HL-60 (cell line): ENCODE measurements at places on chromosomes 6 and 20.

DNA sequence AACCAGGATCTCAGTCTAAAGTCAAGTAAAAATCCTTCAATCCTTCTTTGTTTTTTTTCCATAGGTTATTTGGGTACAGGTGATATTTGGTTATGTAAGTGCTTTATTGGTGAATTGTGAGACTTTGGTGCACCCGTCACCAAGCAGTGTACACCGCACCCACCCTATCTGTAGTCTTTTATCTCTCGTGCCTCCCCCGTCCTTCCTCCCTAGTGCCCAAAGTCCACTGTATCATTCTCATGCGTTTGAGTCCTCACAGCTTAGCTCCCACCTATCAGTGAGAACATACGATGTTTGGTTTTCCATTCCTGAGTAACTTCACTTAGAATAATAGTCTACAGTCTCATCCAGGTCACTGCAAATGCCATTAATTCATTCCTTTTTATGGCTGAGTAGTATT, 879 bp downstream of the MUC22 start:
- DNase-seq, result no peak

DNA sequence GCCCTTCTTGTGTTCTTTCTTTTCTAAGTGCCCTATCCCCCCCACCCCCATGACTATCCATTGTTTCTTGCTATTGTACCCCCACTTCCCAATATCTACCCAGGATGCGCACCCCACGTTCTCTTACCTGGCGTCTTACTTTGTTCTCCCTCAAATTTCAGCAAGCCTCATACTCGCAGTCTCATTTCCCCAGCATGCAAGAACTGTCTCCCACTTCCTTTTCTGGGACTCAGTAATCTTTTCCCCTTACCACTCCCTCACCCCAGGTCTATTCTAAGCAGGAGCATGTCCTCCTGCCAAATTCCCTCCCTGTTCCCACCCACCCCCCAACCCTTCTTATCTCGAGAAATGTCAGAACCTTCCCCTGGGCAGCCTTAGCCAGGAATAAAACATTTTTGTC, 1.7 kb upstream of the EHMT2 start:
- peak; percentile 23 for DNase-seq

DNA sequence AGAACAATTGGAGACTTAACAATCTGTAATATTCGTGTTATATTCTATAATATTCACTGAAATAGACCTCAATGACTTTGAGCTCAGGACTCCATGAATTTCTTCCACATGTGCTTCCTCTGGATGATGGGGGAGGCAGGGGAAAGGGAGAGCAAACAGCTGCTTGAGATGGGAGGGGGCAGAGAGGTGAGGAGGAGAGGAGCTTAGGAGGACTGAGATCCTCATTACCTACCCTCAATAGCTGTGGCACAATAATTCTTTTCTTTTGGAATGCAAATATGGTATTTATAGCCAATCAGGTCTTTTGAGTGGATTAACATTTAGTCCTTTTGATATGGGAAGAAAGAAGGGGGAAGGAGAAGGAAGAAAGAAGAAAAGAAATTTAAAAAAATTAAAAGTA, 64.1 kb upstream of the ZNF217 start:
- DNase-seq, result no peak

- DNase-seq, result no peak
These were observed 34.9 kb downstream of the GCM1 start for GRCh38 chr6:53113742-53114141.

- DNase-seq, result no peak
These were observed 207.2 kb downstream of the LMBRD1 start for GRCh38 chr6:69589626-69590025.

- no peak for DNase-seq
These were observed 6.5 kb upstream of the RBBP8NL start for GRCh38 chr20:62433658-62434497.

GRCh38 chr20:6693178-6693807, 74.2 kb upstream of the BMP2 start:
- DNase-seq, result no peak

DNA sequence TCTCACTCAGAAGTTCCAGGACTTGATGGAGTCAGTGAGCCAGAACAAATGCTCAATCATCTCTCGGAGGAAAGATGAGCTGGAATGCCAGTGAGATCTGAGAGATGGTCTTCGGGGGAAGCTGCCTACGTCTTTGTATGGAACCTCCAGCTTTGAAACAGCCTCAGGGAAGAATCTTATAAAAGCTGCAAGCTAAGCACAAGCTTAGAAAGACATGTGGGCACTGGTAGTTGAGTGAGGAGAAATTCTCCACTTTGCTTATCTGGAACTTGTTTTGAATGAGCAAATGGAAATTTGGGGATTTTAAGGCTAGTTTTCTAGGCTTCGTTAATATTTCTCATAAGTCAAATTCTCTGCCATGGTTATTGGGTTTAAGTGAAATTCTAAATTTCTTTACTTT, 594.4 kb downstream of the QKI start:
- DNase-seq, result no peak

- no peak for DNase-seq
These were observed 160.7 kb downstream of the DLL1 start for GRCh38 chr6:170130201-170130621.

DNA sequence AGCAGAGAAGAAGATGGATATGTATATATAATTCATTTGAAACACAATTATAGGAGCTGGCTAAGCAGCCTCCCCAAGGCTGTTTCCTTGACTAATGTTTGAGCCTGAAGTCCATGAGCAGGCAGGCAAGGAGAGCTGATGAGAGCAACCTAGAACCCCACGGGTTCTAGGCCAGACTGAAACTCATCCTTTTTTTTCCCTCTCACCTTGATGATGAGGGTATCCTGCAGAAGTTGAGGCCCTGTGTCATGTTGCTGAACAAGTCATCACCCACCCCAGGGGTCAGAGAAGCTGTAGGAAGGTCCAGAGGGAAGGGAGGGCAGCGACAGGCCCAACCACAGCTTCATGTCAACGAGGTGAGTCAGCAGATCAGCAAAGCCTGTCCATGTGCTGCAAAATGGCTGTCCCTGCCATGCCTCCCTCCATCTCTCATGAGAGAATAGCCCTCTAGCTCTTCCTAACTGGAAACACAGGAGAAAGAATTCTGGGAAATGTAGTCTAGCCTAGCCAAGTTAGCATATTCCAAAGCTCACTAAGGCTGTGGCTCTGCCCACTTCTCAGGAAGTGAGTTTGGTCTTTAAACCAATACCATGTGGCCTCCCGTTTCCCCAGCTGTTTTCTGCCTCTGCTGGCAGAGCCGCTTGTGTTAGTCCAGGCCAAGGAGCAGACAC, 91.3 kb upstream of the DTNBP1 start:
- no peak for DNase-seq

- DNase-seq, result no peak
These were observed 6.6 kb upstream of the WTAP start for GRCh38 chr6:159720708-159721107.

- no peak for DNase-seq
These were observed 72.2 kb downstream of the RPP40 start for GRCh38 chr6:4931530-4932227.

- DNase-seq, result peak; percentile 35
These were observed 4.3 kb downstream of the SMIM26 start for GRCh38 chr20:18571578-18571977.

DNA sequence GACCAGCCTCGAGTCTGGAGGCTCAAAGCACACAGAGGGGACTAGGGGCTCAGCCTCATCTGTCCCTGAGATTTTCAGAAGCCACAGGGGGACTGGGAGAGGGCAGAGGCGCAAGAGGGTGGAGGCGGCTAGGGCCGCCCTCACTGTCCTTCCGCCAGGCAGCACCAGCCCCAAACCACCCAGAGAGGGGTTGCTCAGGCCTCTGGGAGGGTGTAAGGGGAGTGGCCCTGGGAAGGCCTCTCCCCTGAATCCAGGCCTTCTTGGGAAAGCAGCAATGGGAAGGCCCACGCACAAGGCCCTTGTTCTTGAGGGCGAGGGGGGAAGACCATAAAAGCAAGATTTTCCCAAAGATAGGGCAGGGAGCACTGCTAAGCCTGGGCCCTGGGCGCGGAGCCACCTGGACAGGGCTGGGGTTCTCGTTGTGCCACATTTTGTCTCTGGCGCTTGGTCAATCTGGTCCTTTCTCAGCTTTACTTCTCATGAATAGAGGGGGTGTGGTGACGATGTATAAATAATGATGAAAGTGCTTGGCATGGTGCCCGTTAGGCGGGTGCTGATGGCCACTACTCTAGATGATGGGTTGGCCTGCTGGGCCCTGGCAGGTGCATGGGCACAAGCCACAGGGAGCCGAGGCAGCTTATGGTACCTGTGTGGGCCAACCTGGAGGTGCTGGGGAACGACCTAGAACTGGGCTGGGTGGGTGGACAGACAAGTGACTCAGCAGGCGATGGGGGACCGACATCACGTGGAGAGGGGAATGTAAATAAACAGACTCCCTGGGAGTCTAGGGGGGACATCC, 4.8 kb downstream of the SAMD10 start:
- DNase-seq, result no peak

DNA sequence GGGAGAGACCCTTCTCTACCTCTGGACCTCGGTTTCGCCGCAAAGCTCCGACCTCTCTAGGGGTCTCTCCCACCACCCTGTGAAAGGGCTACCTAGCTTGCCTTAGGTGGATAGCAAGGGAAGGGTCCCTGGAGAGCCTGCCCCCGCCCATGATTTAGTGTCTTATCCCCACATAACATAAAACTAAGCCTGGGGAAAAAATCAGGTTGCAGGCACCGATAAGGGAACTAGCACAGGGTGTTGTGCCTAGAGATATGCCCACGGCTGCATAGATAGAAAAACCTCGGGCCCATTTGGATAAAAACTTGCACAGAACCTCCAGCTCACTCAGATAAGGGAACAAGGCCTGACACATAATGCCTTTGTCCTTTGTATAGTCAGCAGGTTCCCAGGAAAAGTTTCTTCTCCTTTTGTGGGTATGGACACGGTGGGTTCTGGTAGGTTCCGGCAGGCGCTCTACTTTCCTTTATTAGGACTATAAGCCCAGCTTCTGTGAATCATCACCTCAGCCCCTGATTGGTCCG, 846 bp downstream of the ZSCAN31 start:
- no peak for DNase-seq

- no peak for DNase-seq
These were observed 82.6 kb downstream of the PRSS35 start for GRCh38 chr6:83594941-83595340.

- DNase-seq, result no peak
These were observed 67.8 kb upstream of the EDN3 start for GRCh38 chr20:59232618-59233017.

GRCh38 chr20:1841554-1842140, 53.6 kb upstream of the SIRPA start:
- peak; percentile 69 for DNase-seq
